ENCODE measurements at places on chromosomes 13 and 19. TPM values are rescaled to one million over a fixed set of nuclear protein-coding genes. Genes with fewer than 3 reads are reported as not detected.

- DNase-seq, result no peak
Observed at GRCh38 chr13:81988567-81988966, 1647.6 kb upstream of the SPRY2 start.

- DNase-seq, result peak; percentile 30
Observed at GRCh38 chr19:29497241-29497640, 28.6 kb upstream of the VSTM2B start.

- no peak for DNase-seq
Observed at GRCh38 chr13:37616131-37616530, 17.6 kb upstream of the POSTN start.

- DNase-seq, result no peak
Observed at GRCh38 chr19:4087787-4088679, 21.3 kb upstream of the ZBTB7A start.

- DNase-seq, result no peak
Observed at GRCh38 chr19:49368711-49369358, 5.2 kb downstream of the DKKL1 start.

DNA sequence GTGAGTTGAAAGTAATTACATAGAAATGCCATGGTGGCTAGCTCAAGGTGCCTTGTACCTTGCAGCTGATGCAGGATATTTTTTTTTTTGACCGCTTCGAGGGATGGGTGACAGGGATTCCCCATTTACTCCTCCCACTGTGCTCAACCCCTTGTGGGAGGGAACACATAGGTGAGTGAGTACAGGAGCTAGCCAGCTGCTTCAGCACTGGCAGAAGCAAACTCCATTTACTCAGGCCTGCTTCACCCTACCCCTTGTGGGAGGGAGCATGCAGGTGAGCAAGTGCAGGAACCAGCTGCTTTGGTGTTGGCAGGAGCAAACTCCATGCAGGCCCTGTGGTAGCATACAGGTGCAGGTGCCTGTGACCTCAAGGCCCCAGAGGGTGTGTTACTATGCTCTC, 330.1 kb downstream of the TDRD3 start:
- DNase-seq, result no peak

DNA sequence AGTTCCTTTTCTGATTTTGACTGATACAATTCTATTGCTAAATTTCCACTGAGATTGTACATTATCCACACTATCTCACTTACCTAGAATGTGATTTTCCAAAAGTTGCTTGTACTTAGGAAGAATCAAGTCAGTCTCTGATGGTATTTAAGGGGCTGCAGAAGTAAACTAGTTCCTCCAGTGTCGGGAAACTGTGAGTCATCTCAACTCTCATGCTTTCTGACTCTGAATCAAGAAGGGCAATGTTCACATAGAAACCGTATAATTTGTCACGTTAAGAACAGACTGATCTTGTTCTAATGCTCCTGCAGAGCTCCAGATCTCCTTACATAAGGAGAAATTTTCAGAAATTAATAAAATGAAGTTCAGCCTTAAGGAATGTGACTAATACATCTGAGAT, 369.3 kb downstream of the KLF5 start:
- DNase-seq, result no peak

GRCh38 chr19:7901337-7901736, 2.3 kb upstream of the MAP2K7 start:
- DNase-seq, result no peak

DNA sequence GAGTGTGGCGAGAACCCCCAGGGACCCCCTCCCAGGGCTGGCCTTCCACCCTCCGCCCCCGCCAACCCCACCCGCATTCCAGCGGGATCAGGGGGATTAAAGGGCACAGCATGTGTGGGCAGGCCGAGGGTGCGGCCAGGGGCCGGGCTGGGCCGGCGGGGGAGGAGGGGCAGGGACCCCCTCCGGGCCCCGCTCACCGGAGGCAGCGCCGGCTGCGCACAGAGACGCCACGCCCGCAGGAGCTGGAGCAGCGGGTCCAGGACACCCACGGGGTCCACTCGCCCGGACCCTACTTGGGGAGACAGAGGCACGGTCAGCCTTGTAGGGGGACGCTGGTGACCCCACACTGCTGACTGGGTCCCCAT, 2.4 kb downstream of the ADAMTSL5 start:
- DNase-seq, result no peak

GRCh38 chr13:105595471-105595870, 940.0 kb downstream of the EFNB2 start:
- no peak for DNase-seq

DNA sequence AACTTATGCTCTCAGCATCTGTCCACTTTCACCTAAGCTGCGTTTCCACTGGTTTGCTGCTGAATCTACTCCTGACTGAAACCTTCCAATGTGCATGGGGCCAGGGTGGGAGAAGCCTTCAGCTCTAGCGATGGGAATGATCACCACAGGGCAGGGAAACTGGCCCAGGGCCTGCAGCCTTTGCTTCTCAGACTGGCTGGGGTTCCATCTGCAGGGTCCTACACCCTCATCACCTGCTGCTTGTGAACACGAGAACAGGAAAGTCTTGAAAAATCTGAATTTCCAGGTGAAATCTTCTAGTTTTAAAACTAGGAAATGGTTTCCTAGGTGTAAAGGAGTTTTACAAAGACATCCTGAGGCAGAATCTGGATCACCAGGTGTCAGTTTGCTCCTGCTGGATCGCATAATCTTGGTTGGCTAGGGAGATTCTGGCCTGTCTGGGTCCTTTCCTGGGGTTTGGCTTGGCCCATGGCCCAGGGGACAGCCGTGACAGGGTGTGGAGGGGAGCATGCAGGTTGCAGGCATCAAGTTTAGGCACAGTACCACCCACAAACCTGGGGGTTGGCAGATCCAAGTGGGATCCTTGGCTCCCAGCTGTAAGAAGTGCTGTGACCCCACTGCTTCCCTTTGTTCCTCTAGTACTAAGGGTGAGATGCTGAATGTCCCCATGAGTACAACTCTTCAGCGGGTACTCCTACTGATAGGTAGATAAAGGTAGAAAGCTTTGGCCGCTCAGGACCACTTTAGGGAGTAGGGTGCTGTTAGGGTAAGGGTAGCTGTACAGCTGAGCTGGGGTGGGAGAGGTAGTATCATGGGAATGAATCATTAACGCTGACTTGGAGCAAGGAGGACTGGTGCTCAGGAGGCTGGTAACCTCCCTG, 1.8 kb upstream of the UBE2M start:
- peak; percentile 53 for DNase-seq

DNA sequence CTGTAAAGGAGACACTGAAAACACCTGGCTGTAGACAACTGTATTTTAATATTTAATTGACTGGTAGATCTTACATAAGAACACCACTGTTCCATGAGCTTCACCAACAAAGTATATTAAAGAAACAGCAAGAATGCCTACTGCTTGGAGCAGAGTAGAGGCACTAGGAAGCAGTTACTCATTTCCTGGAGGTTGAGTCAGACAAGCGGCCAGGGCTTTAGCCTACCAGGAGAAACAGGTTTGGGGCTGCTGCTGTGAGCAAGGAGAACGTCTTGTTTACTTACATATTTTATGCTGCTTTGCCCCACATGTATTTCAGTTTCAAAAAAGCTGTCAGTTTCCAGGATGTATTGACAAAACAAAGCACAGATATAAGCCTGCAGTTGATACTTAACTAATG, 33.4 kb downstream of the ALG5 start:
- no peak for DNase-seq

DNA sequence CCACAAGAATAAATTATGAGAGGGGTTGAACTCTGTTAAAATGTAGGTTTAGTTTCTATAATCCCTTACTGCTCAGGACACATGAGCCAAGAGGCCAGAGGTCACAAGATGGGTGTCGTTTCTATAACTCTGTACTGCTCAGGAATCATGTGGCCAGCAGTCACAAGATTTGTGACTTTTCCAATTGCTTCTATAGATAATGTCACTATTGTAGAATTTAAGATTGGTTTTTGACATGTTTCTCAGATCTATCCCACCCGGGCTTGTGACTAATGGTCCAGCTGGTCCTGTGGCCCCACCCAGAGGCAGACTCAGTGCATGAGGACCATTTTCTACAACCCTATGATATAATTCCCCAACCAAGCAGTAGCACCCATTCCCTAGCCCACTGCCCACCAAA, 662.0 kb upstream of the KLF12 start:
- DNase-seq, result no peak

- DNase-seq, result no peak
Observed at GRCh38 chr19:45862271-45862563, 730 bp downstream of the SYMPK start.

DNA sequence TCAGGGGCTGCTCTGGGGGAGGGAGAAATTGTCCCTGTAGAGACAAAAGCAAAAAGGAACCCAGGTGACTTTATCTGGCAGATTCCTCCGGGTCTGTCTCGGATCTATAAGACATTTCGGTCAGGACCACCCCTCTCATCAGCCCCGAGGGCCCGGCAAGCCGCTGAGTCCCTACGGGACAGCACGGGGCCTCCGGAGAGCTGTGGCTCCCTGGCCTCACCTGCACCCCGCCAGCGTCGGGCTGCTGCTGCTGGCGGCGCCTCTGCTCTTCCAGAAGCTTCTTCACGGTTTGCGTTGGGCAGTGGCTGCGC, 1.9 kb downstream of the NFKBID start:
- no peak for DNase-seq

GRCh38 chr13:113762075-113762474, 3.0 kb downstream of the TMEM255B start:
- DNase-seq, result no peak

GRCh38 chr13:67227131-67227983, 2.8 kb downstream of the PCDH9 start:
- no peak for DNase-seq

- no peak for DNase-seq
Observed at GRCh38 chr13:96780105-96780504, 214.2 kb downstream of the OXGR1 start.

GRIK5 gene
- 0.29 TPM for total RNA-seq

CEACAM5 gene
- 35.0 TPM for total RNA-seq

MUC16 gene
- 0.41 TPM for total RNA-seq

CCDC106 gene
- 11.1 TPM for total RNA-seq

TEX26 gene
- total RNA-seq, result not detected

Data from upper lobe of right lung (tissue), 1 donor.